Upper lobe of right lung (tissue), 1 donor: ENCODE measurements at places on chromosomes 11 and 22. TPM values are rescaled to one million over a fixed set of nuclear protein-coding genes. Genes with fewer than 3 reads are reported as not detected.

Gene DCHS1
- total RNA-seq = 28.0 TPM

Gene C22orf42
- total RNA-seq = not detected

Gene HDAC10
- total RNA-seq = 48.9 TPM

Gene KAT5
- total RNA-seq = 77.5 TPM

Gene MMP10
- total RNA-seq = 0.23 TPM

Gene IGLL1
- not detected for total RNA-seq

Gene ADORA2A
- total RNA-seq = 17.2 TPM

GRCh38 chr11:3095712-3096361, 38.6 kb upstream of the CARS1 start:
- DNase-seq = peak; percentile 51

DNA sequence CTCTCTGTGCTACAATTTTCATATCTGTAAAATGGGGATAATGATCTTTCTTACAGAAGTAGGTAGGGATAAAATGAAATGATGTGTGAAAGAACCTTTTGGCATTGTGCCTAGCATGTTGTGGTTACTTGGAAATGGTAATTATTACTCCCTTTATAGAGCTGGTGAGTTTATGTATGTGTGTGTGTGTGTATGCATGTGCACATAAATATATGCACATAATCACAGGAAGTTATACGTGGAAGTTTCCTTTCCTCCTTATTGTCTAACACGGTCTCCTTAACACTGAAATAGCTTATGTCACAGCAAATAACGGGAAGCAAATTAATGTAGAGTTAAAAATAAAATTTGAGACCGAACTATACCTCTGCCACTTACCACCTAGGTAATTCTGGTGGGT, 163.7 kb upstream of the ZBED5 start:
- no peak for DNase-seq

DNA sequence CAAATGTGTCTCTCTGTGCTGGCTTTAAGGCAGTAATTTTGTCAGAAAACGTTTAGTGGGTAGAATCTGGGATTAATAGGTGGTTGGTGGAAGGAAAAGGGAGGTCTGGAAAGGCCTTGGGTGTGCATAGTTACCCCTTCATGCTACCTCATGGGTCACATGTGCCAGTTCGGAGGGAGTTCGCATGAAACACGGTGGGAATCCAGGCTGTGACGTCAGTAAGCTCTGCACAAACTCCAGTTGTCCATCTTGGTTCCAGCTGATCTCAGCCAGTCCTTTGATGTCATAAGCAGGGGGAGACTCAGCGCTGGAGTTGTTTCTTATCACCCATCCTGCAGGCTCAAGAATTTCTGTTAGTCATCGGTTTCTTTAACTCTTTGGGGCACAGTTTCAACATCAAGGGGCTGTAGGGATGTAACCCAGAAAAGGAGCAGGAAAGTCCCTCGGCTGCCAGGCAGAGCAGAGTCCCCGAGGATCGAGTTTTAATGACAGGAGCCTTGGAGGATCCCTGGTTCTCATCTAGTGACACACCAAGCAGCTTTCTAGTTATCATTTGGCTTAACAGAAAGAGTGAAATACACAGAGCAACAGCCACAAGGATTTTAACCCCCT, 28.9 kb downstream of the MOV10L1 start:
- DNase-seq = no peak

- DNase-seq = peak; percentile 57
Observed at GRCh38 chr11:67634366-67635230, 4.9 kb upstream of the NUDT8 start.

- DNase-seq = no peak
Observed at GRCh38 chr22:18096823-18097222, 13.8 kb upstream of the TUBA8 start.

DNA sequence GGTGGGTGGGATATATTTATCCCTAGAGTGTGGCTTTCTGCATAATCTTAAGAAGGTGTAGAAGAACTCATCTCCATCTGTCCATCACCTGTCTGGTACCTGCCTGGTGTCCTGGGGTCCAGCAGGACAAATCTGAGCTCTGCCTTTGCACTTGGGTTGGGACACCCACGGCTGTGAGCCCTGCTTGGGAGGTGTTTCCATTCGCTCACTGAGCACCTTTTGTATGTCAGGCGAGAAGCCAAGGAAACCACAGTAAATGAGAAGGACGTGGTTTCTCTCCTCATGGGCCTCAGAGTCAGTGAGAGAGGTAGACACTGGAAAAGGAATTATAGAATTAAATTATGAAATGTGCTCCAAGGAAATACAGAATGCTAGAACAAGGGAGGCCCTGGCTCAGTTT, 555.9 kb downstream of the MIAT start:
- no peak for DNase-seq

- no peak for DNase-seq
Observed at GRCh38 chr11:26297189-26297975, 34.5 kb upstream of the ANO3 start.

DNA sequence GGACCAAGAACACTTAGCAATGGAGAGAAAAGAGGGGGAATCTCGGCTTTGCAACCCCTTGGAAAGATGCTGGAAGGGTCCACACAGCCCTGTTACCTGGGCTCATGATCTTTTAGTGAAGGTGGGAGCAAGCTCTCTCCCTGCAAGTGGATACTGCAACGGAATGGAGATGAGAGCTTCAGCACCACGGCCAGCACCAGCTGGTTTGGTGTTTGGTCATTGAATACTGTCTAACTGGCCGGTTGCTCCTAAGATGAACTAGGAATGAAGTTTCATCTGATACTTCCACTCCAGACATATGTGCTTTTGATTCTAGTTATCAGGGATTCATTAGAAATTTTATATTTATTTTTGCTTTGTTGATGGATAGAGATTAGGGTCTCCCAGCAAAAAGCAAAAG, 16.3 kb downstream of the HTR3A start:
- DNase-seq = no peak

DNA sequence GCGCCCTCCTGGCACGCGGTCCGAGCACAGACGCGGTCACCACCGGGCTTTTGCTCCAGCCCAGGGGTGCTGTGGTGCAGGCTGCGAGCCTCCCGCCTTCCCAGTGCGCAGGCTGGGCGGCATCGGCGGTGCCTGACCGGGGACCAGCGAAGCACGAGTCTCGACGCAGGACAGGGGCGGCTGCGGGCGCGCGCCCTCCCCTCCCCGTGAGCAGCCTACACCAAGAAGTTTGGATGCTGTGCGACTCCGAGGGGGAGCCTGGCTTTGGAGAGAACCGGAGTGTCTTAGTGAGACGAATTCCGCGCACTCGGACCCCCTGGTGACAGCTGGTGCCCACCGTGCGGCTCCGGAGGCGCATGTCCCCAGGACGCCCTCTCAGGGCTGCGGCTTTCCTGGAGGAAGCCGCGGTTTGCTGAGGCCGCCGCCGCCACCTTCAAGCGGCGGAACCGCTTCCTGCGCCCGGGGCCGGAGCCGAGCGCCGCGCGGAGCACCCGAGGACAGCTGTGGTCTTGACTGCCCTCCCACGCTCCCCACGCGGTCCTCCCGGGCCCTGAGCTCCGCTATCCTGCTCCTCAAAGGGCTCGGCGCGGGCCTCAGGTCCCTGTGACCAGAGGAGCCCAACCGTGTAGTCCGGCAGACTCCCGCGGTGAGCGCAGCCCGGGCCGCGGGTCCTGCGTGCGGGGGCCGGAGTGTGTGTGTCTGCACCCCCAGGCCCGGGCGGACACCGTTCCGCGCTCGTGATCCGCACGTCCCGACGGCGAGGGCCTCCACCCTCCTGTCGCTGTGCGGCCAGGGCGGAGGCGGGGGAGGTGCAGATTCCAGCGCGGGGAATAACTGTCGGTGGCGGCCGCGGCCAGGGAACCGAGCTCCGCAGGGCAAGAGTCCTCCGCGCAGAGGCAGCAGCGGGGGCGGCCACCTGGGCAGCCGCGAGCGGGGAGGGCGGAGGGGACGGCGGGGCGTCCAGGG, 1.7 kb downstream of the FGF3 start:
- DNase-seq = no peak

DNA sequence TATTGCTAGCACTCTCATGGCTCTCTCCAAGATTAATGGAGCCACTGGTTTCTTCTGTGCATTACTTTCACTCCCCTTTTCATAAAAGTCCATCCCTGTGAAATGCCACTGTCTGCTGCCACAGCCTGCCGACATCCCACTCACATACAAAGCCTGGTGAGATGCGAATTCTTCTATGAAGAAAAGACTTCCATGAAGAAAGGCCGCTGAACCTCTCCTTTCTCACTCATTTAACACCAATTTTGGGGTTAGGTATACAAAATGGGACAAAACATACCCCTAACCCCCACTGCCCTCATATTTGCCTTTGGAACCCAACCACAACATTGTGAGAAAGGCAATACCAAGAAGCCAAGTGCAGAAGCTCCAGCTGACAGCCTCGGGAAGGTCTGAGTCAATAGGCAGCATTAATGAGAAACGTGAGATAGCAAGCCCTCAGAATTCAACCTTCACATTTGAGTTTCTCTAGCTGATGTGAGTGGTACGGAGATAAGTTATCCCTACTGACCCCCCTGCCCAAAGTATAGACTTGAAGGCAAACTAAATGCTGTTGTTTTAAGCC, 156.4 kb downstream of the ATG16L2 start:
- DNase-seq = no peak

- DNase-seq = no peak
Observed at GRCh38 chr22:31439808-31440207, 40.4 kb downstream of the DRG1 start.

DNA sequence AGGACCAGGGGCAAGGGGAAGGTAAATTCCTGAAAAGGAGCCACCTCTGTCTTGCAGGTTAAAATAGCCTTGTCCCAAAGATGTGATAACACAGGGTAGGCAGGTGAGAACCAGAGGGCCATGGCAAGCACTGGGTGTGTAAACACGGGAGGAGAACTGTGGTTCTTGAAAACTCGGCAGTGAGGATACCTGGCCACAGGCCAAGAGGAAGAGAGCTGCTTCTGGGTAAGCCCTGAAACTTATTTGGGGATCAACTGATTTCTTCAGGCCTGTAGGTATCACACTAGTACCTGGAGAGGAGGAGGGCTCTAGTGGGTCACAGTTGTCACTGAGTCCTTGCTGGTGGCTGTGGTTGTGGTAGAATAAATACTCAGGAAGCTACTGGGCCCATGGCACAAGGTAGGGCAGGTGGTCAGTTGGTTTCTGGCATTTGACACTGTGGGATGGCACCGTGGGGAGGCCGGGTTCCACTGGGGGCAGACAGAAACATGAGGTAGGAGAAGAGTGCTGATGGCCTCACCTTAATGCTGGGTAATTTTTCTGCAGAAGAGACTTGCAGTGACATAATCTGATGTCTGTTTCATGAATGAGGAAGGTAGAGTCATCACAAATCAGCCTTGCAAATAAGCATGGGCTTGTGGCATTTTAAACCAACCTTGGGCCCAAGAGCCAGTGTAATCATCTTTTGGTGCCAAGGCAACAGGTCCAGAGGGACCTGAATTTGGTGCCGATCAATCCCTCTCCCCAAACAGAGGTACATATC, 22.0 kb downstream of the AMPD3 start:
- no peak for DNase-seq

DNA sequence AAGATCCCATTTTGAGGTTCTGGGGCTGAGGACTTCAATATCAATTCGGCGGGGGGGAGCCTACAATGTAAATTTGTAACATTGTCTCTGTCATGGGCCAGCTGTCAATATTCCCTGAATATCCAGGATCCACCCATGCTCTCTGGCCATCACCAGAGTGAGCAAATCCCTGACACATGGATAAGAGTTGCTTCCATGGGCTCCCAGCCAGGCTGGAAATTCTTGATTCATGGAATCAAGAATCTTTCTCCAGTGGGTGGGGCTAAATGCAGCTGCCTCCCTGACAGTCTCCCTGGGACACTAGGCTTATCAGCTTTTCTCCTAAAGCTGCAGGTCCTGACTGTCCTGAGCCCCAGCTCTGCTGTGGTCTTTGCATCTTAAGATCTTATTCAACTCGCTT, 86.9 kb upstream of the IGLL5 start:
- DNase-seq = no peak

DNA sequence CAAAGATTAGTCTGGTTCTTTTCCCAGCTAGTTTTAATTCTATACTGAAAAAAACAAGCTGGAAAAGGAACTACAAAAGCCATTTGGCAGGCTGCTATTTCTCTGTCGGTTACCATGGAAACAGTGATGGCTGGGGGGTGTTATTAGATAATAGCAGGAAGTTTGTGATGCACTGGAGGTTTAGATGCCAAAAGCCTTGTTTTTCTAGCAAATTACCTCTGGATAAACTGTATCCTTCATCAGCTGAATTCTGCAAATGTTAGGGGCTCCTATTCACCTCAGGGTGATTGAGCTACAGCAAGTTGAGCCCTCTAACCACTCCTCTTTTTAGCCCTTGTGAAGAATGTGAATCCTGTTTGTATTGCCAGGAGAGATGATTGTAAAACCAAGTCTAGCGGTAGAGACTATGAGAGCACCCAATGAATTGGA, 25.2 kb downstream of the ALKBH3 start:
- no peak for DNase-seq

GRCh38 chr22:41230401-41230785, 10.3 kb downstream of the CHADL start:
- DNase-seq = no peak

- no peak for DNase-seq
Observed at GRCh38 chr11:28228196-28228895, 120.2 kb downstream of the METTL15 start.

DNA sequence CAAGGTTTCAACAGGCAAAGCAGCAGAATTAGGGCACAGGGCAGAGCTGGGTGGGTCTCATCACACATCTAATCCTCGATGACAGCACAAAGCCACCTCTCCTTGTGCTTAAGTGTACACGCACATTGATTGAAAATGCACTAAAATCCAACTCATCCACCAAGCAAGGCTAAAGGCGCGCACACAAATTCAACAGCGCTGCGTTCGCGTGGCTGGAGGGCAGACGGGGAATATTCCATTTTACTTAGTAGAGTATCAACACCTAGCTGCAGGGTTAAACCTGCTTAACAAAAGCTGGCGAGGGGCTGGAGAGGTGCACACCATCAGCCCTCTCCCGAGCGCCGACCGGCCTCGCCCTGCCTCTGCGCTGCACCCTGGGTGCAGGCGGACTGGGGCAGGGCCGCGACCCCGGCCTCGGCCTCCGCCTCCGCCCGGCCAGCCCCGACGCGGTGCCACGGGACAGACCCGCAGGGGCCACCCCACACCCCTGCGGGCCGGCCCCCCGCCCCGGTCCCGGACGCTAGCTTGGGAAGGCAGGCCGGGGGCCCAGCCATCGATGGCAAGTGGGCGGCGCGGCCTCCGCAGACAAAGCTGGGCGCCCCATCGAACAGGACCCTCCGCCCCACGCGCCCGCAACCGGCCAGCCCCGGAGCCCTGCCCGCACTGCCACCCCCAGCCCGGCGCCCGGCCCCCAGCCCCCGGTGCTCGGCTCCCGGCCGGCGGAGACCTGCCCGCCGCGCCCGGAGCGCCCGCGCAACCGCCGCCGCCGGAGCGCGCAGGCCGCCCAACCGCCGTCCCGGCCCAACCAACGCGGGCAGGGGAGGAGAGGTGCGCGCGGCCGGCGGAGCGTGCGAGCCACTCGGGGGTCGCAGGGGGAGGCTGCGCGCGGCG, 929 bp downstream of the PRDM10 start:
- peak; percentile 84 for DNase-seq
